CD4-positive, alpha-beta T cell treated with Interleukin-10 for 1 hour (primary cell): ENCODE measurements at places on chromosomes 16 and 17.

- no peak for DNase-seq
These were observed 113.5 kb downstream of the NPIPB5 start for GRCh38 chr16:22624038-22624799.

DNA sequence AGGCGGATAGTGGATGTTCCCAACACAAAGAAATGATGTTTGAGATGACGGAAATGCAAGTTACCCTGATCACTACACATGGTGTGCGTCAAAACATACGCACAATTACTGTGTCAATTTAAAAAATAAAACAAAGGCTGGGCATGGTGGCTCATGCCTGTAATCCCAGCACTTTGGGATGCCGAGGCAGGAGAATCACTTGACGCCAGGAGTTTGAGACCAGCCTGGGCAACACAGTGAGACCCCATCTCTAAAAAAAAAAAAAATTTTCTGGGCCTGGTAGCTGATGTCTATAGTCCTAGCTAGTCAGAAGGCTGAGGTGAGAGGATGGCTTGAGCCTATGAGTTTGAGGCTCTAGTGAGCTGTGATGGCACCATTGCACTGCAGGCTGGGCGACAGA, 51.8 kb downstream of the TEKT5 start:
- no peak for DNase-seq

DNA sequence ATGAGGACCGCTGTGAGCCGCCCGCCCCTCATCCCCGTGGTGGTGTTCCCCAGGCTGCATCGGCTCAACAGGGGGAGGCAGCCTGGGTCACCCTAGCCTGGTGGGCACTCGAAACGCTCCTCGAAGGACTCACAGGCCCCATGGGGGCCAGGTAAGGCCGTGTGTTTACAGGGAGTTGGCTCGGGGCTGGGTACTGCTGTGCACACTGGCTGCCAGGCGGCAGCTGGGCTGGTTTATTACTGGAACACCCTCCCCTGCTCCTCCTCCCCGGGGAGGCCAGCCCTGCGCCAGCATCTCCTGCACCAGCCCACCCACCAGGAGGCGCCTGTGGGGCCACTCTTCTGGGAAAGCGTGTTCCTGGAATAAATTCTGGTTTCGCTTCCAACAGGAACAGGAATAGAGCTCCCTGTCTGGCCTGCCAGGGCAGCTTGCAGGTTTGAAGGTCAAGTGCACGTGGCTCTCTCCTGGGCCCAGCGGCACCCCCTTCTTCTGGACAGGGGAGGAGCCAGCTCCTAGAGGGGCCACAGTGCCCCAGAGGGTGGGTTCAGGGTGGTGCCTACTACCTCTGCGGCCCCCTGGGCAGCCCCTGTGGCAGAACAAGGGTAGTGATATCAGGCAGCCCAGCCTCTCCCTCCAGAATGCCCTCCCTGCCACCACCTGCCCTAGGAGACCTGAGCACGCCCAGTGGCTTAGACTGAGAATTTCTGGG, 11.3 kb downstream of the MCRIP1 start:
- DNase-seq: no peak

GRCh38 chr17:70314506-70314905, 145.2 kb downstream of the KCNJ2 start:
- no peak for DNase-seq

DNA sequence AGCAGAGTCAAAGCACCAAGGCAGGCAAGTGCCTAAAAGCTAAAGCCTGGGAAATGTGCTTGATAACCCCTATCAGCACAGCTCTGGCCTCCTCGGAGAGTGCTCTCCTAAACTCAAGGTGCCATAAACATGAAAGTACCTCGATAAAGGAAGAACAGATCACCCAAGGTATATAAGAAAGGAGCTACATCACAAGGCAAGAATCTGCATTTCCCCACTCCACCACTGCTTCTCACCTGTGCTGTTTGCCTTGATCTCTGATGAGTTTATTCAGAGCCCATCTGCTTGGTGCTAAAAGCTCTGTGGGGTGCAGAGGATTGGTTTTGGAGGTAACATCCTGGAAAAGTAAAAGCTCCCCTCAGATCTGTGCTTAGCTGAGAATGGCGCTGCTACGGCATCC, 449.5 kb upstream of the CDH5 start:
- DNase-seq: no peak

- DNase-seq: peak; percentile 76
These were observed 14.5 kb upstream of the TMC7 start for GRCh38 chr16:18969050-18969854.

- peak; percentile 44 for DNase-seq
These were observed 390 bp downstream of the ZNRF1 start for GRCh38 chr16:74999219-74999608.

DNA sequence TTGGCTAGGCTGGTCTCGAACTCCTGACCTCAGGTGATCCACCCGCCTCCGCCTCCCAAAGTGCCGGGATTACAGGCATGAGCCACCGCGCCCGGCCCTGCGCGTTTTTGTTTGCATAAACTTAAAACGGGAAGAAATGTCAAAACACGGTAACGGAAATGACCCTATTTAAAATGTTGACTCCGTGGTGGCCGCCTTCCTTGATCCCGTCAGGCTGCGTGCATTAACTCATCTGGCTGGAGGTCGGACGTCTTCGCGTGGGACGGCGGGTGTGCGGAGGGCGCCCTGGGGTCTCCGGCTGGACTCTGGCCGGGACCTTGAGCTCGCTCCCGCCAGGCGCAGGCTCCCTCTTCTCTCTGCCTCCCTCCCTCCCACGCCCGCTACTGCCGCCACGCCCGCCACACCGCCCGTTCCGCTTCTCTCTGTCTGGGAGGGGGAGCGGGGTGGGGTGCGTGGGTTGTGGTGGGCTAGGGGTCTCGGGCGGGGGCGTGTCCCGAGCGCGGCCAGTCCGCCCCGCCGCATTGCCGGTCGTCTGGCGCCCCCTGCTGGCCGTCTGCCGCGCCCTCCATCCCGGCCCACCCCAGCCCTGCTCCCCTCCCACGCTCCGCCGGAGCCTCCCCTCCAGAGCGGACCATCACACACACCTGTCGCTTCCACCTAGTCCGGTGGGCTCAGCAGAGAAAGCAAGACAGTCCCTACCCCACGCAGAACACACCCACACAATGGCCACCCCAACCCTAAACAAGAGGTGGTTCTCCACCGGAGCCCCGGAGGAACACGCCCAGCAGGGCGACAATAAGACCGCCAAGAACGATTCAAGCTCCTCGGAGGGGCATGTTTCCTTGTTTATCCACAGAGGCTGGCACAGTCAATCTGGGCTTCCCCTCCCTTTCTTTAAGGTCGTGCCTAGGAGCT, 1.2 kb upstream of the CCDC42 start:
- peak; percentile 83 for DNase-seq

GRCh38 chr17:44118427-44119050, 4.9 kb downstream of the HDAC5 start:
- no peak for DNase-seq

DNA sequence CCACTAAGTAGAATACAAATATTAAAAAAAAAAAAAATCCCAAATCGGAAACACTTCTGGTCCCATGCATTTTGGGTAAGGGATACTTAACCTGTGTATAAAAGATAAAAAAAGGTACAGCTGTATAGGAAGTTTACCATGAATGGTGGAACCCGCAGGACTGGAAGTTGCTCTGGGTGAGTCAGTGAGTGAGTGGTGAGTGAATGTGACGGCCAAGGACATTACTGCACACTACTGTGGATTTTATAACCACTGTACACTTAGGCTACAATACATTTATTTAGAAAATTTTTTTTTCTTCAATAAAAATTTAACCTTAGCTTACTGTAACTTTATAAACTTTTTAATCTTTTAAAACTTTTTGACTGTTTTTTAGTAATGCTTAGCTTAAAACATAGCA, 71.3 kb upstream of the BCAR1 start:
- no peak for DNase-seq

DNA sequence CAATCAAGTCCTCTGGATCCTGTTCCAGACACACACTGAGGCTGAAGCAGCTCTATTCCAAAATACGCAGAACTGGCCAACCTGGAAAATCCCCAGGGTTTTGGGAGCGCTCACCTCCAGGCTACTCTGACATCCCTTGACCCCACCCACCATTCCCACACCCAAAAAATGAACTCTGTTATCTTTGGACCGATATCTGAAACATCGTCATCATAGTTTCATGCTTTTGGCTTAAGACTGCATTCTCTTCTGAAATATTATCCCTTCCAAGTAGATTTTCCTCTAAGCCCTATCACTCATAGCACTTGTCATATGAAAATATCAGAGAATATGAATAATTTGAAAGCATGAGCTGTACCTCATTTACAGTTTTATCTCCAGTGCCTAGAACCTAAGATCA, 34.7 kb downstream of the VAT1L start:
- DNase-seq: no peak
